ENCODE measurements at places on chromosomes 7 and 10.

GRCh38 chr10:11528286-11528685 lies 83.2 kb downstream of the USP6NL start:
- peak; percentile 61 for DNase-seq

DNA sequence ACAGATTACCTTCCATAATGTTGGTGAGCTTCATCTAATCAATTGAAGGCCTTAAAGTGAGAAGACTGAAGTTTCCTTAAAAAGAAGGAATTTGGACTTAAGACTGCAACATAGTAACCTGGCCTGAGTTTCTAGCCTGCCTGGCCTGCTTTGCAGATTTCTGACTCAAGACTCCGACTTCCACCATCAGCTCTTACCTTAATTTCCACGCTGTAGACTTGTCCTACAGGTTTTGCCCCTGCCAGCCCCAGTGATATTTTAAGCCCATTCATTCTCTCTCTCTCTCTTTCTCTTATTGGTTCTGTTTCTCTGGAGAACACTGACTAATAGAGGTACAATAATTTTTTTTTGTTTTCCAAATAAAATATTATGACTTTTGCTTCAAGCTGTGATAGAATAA lies 862.3 kb upstream of the GHITM start:
- no peak for DNase-seq

DNA sequence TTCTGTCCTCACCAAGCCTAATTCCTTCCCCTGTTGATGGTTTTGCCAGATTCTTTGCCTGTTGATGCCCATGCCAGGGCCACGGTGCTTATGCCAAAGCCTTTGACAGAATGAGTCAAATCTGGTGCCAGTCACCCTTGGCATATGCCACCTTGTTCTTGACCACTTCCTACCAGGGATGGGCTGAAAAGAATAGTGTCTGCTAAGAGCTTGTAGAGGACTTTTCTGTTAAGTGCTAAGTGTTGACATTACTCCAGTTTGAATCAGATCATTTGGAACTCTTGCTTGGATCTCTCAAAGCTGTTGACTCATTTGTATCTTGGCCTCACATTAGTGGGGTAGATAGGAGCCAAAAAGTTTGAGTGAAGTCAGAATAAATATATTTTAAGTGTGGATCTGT lies 661.2 kb downstream of the AUTS2 start:
- no peak for DNase-seq

- DNase-seq, result no peak
These were observed 111.0 kb downstream of the SMURF1 start for GRCh38 chr7:99032928-99033327.

GRCh38 chr10:74681917-74682627 lies 144.3 kb upstream of the KAT6B start:
- DNase-seq, result no peak

- peak; percentile 60 for DNase-seq
These were observed 274.7 kb downstream of the HDAC9 start for GRCh38 chr7:18770154-18770811.

DNA sequence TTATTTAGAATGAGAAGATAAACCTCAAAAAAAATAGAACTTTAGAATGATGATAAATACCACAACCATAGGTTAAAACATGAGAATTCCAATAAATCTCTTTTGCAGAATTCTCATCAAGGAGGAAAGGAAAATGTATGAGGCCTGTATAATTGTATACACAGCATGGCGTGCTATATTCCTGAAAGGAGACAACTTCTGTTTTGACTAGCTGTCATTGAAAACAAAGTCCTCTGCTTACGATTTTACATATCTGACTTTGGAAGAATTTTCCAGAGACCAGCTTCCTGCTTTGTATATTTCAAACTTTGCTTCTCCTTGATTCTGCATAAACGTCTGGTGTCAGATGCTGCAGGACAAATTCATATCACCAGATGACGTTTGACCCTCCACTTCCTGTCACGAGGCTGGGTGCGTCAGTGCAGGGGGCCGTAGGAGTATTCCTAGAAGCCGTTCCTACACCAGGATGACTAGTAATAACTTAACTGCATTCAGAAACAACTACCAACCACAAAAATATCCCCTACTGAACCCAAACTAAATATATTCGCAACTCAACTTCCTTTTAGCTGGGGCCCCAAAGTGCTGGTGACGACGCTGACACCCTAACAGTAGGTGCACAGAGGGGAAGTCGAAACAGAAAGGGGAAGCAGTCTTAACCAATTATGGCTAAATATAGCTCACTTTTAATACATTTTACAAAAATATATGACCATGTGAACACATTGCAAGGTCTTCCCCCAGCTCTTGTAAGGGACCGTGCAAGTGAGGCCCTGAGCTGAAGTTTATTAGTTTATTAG lies 178.6 kb upstream of the INHBA start:
- DNase-seq, result no peak

GRCh38 chr7:128031901-128032604 lies 816 bp upstream of the LRRC4 start:
- peak; percentile 83 for DNase-seq

DNA sequence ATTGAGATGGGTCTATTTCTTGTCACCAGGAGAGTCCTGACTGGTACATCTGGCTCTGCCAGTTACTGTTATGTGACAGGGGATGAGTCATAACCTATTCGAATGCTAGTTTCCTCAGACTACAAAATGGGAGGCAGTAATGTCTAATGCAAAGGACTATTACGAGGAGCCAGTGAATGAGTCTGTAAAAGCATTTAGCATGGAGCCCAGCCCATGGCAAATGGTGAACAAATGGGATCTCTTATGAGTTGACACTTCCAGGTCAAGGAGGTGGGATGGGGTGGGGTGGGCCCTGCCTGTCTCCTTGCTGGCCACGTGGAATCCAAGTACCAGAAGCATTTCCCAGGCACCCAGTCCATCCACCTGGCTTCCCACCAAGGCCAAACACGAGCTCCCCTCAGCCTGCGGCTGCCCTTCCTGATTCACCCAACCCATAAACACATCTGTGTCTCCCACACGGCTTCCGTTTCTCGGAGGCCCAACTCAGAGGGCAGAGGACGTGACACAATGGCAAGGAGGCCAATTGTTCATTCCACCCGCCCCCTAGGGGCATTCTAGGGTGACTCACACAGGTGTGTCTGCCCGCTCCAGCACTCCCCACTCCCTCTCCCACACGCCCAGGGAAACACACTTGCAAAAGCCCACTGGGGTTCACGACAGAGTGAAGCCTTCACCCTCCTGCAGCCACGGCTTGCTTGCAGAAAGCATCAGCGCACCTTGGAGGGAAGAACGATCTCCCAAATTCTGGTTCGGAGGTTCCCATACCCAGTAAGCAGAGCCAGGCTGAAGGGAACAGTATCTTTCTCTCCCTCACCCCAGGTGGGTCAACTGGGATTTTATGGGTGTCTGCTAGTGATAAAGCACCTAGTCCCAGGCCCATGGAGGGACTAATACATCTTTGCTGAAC lies 109.8 kb downstream of the SH3PXD2A start:
- DNase-seq, result peak; percentile 96

DNA sequence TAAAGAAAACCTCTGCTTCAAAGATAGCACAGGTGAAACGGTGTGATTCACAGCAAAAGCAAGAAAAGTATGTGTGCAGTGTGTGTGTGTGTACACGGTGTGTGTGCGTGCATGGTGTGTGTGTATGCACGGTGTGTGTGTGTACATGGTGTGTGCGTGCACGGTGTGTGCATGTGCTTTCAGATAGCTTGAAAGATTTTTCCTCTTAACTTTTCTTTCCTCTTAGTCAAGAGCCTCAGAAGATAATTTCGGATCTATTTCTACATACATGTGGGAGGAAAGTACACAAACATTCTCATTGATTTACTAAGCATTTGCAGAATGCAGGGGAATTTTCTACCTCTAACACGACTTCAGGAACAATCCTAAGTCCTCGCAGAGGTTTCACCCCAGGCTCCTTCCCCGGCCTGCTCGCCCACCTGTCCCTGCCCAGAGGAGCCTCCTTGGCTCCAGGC lies 2.9 kb downstream of the FGFR2 start:
- DNase-seq, result peak; percentile 48

DNA sequence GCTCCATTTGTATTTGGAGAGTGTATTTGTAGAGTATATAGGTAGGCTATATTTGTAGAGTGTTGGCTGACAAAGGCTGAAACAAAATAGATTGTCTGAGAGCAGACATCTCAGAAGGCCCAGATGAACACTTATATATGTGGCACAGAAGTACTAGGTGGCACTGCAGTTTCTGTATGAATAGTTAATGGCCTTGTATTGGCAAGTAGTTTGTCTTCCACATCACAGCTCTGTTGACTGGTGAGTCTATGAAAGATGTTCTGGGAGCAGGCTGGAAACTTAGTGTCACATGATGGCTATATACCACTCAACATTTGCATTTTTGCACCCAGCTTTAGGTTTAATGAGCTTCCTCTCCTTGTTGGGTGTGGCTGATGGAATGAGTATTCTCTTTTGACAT lies 51.9 kb downstream of the CCNY start:
- no peak for DNase-seq

DNA sequence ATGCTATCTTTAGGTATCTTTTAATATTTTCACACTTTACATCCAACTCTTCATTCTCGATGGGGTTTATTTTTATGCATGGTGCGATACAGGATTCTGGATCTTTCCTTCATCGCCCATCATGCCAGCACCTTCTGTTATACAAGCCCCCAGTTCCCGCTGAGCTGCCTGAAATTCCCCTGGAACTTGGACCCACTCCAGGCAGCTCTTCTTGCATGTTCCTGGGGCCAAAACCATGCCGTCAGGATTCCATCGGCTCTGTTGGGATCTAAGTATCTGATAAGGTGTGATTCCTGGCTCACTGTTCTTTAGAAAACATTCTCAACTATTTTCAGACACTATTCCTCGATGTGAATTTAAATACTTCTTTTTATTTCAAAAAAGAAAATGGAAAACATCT lies 40.5 kb upstream of the PPP2R2D start:
- no peak for DNase-seq

DNA sequence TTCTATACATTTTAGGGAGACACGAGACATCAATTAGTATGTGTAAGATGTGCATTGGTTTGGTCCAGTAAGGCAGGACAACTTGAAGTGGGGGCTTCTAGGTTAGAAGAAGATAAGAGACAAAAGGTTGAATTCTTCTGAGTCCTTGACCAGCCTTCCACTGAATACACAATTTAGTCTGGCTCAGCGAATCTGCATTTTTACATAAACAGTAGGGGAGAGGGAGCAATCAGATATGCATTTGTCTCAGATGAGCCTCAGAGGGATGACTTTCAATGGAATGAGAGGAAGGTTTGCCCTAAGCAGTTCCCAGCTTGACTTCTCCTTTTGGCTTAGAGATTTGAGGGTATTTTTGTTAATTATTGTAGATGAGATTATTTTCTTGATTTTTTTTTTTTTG lies 20.0 kb upstream of the C10orf90 start:
- no peak for DNase-seq

GRCh38 chr7:128357217-128357613 lies 4.3 kb downstream of the PRRT4 start:
- DNase-seq, result no peak

DNA sequence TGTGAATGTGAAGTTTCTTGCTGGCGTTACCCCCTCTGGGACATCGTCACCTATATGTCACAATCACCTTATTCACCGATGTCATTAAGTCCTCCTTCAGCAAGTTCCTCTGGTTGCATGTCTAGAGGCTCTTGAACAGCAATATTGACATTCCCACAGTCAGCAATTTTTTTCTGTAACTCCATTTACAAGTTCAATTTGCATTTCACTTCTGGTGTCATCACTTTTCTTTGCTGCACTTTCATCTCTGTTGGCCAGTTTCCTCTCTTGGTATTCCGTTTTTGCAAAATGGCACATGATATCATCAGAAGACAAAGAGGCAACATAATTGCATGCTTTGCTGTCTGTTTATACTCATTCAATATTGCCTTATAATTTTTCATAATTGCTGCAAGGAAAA lies 69.8 kb downstream of the SRI start:
- no peak for DNase-seq

GRCh38 chr7:918118-918425 lies 36.4 kb downstream of the ADAP1 start:
- DNase-seq, result no peak

DNA sequence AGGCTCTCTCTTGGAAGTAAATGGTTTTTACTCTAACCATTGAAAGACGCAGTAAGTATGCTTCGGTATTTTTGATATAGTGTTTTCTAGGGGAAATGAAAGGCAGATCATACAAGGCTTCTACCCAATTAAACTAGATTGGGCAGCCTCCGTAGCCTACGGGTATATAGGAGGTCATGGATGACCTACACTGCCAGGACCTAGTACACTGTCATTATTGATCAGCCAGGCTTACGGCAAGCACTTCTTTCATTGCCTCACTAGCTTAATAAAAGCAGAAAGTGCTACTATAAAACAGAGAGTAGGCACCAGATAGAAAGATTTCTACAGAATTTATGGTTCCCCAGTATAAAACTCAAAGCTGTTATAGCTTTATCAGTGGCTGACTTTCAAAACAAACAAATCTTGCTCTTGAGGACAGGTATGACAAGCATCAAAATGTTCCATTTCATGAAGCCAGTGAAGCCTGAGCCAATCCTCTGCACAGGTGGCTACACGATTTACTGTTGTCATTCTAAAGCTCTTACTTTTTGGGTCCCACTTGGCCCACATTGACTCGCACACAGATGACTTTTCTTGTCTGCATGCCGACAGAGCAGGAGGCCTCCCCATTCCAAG lies 358.1 kb downstream of the THSD7A start:
- DNase-seq, result no peak

DNA sequence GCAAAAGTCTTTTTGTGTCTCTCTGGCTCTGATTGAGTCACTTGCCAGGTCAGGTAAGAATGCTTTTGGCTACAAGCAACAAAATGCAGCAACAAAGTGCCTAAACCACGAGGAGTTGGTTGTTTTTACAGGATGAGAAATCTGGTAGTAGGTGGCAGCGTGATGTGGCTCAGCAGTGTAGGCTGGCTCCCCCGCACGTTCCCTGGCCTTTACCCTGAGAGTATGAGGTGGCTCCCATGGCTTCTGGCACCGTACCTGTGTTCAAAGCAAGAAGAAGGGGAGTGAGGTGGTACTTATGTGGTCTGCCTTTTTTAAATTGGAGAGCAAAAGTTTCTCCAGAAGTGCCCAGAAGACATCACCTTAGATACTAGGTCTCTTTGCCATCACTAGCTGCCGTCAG lies 11.7 kb downstream of the PRKRIP1 start:
- DNase-seq, result no peak

DNA sequence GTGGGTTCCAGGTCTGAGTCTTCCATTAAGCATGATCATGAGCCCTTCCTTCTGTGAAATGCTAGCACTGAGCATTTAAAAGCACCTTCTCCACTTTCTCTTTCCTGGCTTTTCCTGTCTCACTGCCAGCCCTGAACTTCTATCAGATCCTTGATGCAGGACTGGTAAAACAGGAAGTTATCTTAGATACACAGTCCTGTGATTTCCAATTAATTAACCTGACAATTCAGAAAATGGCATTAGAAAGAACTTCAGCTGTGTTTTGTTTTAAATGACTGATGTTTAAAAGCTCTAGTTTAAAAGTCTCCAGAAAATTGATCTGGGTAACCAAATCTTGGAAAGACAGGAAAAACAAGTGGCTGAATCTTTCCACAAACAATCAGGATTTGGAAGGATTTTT lies 79.0 kb upstream of the MACROH2A2 start:
- DNase-seq, result no peak

GRCh38 chr10:289581-289980 lies 154.3 kb downstream of the ZMYND11 start:
- no peak for DNase-seq

Data from mammary epithelial cell (primary cell).